Eye (tissue), 1 donor: ENCODE measurements at places on chromosomes 5 and 9.

GRCh38 chr5:1217596-1218206 is 7.5 kb upstream of the SLC6A18 start:
- DNase-seq, result no peak

DNA sequence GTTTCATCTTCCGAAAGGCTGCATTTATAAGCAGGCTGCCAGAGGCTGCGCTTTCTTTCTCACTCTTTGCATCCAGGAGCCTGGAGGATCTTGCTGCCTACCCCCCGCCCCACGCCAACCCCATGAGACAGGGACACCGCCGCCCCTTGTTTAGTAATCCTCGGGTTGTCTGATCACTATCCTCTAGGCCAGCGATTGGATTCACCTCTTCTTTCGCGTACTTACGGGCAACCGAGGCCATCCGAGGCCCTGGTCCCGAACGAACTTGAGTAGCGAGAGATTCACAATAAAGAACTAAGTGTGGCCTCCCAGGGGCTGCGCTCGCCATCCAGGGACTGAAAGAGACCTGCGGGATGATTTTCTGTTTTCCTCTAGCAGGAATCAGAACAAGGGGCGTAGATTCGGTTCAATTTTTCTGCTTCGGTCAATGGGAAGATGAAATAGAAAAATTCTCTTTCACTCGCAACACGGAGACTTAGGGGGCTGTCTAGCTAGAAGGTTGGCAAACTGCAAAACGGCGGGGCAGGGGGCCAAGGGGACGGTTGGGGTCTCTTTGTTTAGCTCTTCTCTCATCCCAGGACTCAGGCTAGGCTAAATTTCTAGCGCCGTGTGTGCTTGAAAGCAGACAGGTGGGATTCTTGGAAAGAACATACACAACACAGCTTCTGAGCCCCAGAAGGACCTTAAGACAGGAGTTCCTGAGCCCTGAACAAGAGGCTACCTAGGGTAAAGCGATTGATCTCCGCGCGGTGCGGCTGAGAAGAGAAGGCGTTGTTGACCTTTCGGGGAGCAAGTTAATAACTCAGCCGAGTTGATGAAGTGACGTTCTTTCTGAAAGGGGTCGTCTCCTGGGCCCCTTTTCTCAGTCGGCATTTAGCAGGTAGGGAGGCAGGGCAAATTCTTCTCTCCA is 5.8 kb upstream of the ISL1 start:
- peak; percentile 75 for DNase-seq

DNA sequence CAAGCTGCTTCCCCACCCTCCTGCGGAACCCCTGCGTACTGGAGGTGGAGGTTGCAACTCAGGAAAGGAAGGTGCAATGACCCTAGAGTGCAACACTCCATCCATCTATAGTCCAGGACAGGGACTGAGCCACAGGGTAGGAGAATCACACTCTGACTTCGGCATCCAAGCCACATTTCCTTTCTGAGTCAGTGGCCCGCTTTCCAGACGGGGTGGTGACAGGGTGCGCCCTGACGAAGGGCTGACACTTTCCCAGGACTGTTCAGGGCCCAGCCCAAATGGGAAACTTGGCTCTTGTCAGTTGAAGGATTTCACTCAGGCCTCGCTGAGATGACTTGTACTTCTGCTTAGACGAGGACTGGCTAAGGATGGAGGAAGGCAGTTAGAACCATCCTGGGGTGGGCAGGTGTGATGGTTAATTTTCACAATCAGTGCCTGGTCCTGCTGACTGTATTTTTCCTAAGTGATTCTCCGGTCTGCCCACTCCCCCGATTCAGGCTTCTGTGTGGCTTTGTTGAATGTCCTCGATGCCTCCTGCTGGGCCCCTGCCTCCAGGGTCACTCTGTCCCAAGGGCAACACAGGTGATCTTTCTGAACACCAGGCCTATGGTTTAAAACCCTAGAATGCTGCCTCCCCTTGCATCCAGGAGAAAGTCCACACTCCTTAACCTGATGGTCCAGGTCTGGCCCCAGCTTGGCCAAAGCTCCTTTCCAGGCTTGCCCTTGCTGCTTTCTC is 228.1 kb downstream of the FSTL4 start:
- no peak for DNase-seq

DNA sequence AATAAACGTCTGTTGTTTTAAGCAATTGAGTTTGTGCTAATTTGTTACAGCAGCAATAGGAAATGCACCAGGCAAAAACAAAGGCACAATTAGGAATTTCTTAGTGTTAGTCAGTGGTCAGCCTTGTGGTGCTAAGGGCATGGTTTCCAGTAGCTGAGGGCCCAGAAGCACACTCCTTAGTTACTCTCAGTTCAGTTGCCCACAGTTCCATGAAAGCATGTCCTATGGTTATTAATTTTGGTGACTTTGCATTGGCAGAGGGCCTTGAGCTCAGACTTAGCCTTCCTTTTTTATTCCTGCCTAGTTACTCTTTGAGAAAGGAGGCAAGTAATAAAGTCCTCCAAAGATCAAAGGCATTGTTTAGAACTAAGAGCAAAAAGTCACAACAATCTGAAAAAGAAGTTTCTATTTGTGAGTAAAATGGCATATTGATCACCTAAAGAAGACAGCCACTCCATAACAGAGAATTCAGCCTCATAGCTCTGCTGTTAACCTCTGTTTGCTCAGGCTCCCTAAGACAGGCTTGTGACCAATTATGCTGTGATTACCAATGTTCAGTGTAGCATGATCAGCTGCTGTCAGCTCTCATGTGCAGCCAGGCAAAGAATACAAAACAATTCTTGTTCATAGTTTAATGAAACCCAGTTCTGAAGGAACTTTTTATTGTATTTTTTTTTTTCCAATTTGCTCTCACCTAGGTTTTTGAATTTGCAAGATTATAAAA is 57.0 kb upstream of the MROH2B start:
- DNase-seq, result peak; percentile 93

- DNase-seq, result peak; percentile 55
Observed at GRCh38 chr5:17805227-17805825, 171.1 kb downstream of the TAF11L14 start.

- DNase-seq, result peak; percentile 83
Observed at GRCh38 chr9:81665322-81665871, 23.9 kb downstream of the TLE1 start.

DNA sequence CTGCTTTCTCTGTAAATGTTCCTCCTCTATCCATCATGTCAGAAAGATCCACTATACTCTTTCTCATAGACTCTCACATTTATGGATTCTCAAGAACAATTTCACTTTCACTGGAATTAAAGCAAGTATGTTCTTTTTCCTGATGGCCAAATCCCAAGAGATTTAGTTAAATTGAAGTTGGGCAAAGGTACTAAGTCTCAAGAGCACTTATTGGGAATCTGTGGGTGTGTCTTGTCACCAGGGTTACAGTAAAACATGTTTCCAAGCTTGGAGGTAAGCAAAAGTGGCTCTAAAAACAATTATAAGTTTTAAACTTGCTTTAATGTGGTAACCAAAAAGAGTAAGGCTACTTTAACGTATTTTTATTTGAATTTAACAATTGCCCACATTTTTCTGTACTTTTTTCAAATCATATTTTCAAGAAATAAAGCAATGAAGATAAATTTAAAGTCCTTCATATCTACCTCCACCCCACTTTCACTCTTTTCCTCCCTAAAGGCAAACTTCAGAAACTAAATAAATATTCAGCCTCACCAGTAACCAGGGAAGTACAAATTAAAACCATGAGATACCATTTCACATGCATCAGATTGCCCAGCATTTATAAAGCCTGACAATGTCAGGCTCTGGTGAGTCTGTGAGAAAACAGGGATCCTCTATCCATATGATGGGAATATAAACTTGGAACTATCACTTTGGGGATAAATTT is 387.4 kb downstream of the CETN3 start:
- no peak for DNase-seq

DNA sequence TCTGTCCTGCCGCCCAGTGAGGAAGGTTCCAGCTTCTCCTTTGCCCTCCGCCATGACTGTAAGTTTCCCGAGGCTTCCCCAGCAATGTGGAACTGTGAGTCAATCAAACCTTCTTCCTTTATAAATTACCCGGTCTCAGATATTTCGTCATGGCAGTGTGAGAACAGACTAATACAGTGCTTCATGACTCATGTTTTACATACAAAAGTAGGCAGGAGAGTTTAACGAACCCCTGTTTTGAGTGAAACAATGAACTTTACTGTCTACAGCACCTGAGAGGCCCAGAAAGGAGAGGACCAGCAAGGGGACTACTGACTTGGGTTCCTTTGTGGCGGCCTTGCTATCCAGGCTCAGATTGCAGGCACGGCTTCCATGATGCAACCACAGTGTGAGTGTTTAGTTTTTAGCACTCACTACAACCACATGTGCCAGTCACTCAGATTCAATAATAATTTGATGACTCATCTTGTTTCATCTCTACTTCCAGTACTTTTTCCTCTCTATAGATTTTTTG is 139.1 kb upstream of the CLINT1 start:
- no peak for DNase-seq

GRCh38 chr5:92019376-92019990 is 636.4 kb upstream of the ARRDC3 start:
- DNase-seq, result no peak

GRCh38 chr9:92173318-92173717 is 58.1 kb upstream of the SPTLC1 start:
- no peak for DNase-seq

GRCh38 chr5:114361724-114362196 is at the start of gene KCNN2:
TSS of gene KCNN2 (plus strand) at chr5:114362070. CDS start at chr5:114362140, 70 bp downstream.
- peak; percentile 96 for DNase-seq

GRCh38 chr9:120923620-120924328 is 2.8 kb downstream of the TRAF1 start:
- DNase-seq, result no peak

- DNase-seq, result no peak
Observed at GRCh38 chr5:98497418-98497817, 276.0 kb upstream of the RGMB start.

DNA sequence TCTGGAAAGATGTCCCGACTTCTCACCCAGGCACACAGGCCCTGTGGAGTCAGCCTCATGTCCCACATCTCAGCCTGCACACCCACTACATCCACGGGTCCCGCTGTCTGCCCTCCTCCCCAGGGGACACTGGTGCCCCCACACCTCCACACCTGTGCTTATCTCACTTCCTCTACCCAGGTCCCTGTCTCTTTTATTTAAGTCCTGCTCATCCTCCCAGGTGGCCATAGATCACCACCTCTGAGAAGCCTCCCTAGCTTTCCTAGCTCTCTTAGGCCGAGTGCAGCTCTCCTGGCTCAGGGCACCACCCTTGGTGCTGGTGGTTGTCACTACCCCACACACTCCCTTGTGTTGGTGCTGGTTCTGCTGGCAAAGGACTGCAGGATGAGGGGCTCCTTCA is 143.6 kb upstream of the PITX1 start:
- no peak for DNase-seq
